ENCODE measurements at places on chromosomes 13 and 19. TPM values are rescaled to one million over a fixed set of nuclear protein-coding genes. Genes with fewer than 3 reads are reported as not detected.

DNA sequence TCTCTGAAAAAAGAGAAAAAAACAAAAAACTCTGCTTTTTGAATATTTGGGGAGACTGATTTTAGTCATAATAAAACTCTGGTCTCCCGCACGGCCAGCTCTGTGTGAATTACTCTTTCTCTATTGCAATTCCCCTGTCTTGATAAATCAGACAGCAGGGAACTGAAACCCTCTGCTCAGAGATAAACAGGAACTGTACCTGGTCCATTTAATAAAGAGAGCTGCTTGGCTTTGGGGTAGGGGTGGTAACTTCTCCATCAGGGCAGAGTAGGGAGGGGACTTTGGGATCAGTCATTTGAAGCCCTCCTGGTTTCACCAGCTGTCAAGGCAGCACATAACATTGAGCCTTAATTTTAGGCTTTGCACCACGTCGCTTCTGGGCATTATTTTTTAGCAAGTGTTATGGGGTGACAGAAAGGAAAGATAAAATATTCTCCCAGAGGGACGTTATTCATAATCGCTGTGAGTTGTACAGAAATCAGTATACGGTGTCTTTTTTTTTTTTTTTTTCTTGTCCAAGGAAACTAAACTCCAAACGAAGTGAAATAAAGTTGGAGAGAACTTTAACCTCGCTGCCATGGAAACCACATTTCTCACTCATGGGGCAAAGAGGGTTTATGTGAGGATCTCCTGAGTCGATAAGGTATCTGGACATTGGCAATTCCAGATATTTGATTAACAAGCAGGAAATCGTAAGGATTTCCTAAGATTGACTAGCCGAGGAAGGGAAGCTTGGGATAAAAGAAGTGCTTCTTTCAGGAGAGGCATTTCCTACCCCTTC lies 99.0 kb upstream of the MRI1 start:
- no peak for DNase-seq

- DNase-seq: no peak
These were observed 42.2 kb upstream of the EPHX3 start for GRCh38 chr19:15274477-15274876.

Gene TPTE2
- not detected for total RNA-seq

DNA sequence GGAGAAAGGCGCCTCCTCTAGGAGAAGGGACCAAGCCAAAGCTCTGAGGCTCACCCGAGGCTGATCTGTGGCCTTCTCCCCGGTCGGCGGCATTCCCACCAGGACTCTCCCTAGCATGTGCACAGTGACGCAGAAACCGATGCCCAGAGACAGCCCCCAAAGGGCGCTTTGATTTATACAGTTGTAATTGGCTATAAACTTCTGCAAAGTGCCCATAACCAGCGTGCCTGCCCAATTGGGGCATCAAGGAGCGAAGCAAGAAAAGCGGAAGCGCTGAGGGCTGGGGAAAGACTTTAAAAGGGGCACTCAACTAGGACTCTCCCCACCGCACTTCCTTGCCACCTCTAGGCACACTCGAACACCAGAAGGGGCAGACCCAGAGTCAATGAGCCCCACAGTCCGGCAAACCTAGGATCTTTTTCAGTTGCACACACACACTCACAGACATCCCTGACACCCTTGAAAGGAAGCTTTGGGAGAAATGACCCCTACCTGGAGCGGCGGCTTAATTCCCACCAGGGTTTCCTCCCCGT lies 1.8 kb downstream of the CDX2 start:
- DNase-seq: no peak

- DNase-seq: no peak
These were observed at the start of gene POU4F1 for GRCh38 chr13:78603240-78603957. Gene POU4F1, minus strand, starts transcription at chr13:78603552. Its CDS starts 226 bp downstream, at chr13:78603326.

Gene IL17D
- total RNA-seq: 6.6 TPM

- no peak for DNase-seq
These were observed 189.7 kb downstream of the ENOX1 start for GRCh38 chr13:43596924-43597598.

DNA sequence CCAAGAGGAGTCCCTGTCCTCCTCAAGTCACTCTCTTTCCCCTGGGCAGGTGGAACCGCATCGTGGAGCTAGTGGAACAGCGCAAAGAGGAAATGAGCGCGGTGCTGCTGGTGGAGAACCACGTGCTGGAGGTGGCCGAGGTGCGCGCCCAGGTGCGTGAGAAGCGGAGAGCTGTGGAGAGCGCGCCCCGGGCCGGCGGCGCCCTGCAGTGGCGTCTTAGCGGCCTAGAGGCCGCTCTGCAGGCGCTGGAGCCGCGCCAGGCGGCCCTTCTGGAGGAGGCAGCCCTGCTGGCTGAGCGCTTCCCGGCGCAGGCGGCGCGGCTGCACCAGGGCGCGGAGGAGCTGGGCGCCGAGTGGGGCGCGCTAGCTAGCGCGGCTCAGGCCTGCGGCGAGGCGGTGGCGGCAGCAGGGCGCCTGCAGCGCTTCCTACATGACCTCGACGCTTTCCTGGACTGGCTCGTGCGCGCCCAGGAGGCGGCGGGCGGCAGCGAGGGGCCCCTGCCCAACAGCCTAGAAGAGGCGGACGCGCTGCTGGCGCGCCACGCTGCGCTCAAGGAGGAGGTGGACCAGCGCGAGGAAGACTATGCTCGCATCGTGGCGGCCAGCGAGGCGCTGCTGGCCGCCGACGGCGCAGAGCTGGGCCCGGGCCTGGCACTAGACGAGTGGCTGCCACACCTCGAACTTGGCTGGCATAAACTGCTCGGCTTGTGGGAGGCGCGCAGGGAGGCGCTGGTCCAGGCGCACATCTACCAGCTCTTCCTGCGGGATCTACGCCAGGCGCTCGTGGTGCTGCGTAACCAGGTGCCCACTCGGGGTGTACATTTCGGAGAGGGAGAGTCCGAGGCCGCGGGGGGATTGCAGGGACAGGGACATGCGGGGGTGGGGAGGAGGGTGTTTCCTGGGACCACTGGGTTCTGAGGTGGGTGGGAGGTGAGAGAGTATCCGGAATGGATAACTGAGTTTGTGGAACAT lies 52.8 kb downstream of the SPTBN4 start:
- no peak for DNase-seq

DNA sequence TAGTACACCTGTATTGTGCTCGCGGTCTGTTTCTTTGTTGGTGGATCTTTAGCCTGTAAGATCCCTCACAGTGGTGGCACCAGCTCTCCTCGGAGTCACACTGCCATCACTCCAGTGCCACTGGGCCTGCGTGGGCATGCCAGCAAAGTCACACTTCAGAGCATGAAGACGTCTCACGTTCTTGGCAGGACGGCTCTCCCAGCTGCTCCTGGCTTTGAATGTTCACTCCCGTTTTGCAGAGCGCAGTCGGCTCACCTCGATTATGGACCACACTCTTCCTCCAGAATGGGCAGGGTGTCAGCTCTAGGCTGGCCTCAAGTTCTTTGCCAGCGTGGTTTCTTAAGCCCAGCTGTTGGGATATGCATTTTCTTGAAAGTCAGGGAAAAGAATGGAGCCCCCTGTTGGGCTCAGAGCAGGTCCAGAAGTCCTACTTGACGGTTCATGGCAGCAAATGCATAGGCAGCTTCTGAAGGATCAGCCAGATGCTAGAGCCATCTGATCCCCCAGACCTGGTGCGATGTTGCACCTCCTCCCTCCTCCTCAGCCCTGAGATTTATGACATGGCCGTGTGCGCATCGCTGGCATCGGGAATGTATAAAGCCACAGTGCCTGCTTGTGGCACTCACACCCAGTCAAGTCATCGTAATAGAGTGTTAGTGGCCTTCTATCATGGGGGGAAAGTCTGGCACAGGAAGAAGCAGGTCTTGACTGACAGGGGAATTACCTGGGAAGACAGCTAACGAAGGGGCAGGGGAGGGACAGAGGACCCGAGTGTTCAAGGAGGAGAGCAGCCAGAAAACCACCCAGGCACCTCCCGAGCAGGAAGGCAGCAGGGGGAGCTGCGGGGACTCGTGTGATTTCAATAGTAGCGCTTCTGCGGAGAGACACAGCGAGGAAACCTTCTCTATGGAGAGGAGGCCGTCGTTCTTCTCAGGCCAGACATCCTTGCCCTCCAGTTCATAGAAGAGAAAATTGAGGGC lies 40.2 kb upstream of the NPAS1 start:
- no peak for DNase-seq

DNA sequence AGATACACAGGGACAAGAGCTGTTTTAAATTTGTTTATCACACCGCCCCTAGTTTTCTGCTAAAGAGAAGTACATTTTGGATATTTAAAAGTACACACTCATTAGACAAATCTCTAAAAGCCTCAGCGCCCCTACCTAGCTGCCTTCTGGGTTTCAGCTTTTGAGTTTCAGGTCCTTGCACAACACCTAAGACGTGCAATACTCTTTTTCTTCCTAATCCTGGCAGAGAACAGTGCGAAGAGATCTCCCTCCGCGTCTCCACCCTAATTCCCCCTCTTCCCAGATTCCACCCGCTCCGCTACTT lies 421 bp upstream of the KLF5 start:
- DNase-seq: no peak

Gene BCL2L12
- total RNA-seq: 3.0 TPM

Gene RNF113B
- total RNA-seq: not detected

DNA sequence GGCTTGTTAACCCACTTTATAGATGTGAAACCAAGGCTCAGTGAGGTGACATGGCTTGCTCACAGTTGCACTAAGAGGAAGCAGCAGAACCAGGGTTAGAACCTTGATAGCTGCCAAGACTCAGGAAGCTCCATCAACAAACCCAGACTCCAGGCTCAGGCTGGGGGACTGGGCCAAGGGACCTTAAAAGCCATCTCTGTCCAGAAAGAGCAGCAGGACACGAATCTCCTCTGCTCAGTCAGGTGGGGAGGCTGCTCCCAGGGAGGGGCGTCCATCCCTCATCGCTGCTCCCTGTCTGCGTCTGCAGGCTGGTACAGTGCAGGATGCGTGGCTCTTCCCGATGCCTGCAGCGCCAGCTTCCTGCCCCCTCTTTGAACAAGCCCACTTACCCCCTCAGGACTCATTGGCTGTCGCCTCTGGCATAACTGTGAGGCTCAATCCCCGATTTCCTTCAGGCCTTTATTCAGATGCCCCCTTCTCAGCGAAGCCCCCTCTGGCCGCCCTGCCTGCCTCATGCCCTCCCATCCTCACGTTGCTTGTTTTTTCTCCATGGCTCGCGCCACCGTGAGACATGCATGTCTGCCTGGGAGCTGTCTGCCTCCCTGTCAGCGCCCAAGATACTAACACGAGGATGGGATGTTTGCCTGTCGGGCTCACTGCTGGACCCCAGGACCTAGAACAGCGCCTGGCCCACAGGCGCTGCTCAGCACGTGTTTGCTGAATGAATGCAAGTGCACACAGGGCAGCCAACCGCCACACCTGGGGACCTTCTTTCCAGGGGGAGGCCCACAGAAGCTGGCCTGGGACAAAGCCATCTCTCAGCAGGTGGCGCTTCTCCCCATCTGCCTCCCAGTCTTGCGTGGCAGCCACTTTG lies 21.5 kb downstream of the AKT2 start:
- DNase-seq: no peak

DNA sequence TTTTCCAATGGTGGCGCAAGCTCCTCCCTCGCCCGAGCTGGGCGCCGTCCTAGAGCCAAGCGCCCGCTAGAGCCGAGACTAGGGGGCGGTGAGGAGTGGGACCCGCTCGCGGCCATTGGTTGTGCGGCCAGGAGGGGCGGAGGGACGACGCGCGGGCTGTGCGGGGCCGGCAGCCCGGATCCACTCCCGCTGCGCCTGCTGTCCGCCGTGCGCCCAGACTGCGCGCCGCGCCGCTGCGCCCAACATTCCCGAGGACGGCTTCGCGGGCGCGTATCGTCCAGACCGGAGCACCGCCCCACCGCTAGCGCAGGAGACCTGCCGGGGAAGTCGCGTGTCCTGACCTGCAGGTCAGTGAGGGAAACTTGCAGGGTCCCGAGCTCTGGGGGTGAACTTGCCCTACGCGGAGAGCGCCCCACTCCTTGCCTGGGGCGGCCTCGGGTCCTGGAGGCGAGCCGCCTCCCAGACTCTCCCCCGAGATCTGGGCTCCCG lies at the start of gene SERTM1:
Gene SERTM1 (plus strand): TSS at position 183 of the 489 bp plus-strand sequence. CDS start 21,059 bp downstream, outside the sequence.
- DNase-seq: no peak

DNA sequence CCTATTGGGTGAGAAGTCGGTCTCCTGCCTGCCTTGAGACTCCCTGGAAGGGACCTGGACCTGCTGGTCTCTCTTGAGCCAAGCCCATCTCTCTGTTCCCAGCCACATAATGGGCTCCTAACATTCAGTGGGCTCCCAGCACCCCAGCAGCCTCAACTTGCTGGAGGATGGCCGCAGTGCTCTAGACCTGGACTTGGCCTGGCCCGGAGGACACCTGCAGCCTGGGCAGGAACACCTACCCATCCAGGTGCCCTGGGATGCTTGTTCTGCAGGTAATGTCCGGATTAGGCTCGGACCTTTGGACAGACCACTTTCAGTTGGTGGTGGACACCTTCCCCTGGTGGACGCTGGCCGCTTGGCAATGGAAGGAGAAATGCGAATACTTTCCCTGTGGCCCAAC lies 214.6 kb downstream of the URI1 start:
- no peak for DNase-seq

- DNase-seq: no peak
These were observed 587.4 kb downstream of the LMO7 start for GRCh38 chr13:76223565-76223964.

- no peak for DNase-seq
These were observed 57.9 kb downstream of the GADD45B start for GRCh38 chr19:2533686-2534422.

GRCh38 chr19:15621801-15622200 lies 6.8 kb downstream of the CYP4F8 start:
- no peak for DNase-seq

GRCh38 chr19:4208385-4209094 lies 20.8 kb upstream of the EBI3 start:
- DNase-seq: no peak

- no peak for DNase-seq
These were observed 1.2 kb upstream of the SLAIN1 start for GRCh38 chr13:77696006-77696878.

- no peak for DNase-seq
These were observed 72.9 kb downstream of the ARHGEF7 start for GRCh38 chr13:111187960-111188541.

GRCh38 chr19:28235606-28236125 lies 977.3 kb downstream of the UQCRFS1 start:
- DNase-seq: no peak

DNA sequence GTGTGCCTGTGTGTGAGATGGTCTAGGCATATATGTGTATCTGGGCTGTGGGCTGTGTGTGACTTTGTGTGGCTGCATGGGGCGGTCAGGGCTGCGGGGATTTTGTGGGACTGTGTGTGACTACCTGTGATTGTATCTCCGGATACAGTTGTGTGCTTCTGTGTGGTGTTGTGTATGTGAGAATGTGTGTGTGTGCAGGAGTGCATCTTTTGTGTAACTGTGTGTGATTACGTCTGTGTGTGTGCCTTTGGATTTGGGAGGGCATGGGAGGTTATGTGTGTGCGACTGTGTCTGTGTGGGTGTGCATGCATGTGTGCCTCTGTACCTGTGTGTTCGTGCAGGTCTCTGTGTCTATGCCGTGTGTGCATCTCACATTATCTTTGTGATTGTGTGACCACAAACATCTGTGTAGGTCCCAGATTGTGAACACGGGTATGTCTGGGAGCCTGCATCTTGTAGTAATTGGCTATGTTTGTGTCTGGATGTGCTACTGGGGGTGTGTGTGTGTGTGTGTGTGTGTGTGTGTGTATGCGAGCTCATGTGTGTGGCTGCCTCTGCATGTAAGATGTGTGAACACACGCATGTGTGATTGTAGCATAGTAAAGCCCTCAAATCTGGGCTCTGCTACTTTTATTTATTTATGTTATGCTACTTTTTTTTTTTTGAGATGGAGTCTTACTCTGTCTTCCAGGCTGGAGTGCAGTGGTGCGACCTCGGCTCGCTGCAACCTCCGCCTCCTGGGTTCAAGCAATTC lies 7.6 kb downstream of the EHD2 start:
- no peak for DNase-seq

Gene AMH
- total RNA-seq: 0.95 TPM

GRCh38 chr19:28966737-28967399 lies 246.1 kb downstream of the UQCRFS1 start:
- DNase-seq: no peak

Gene NALCN
- 26.9 TPM for total RNA-seq

All from thoracic aorta (tissue), 2 donors.